ENCODE measurements at places on chromosomes 13 and 19. TPM values are rescaled to one million over a fixed set of nuclear protein-coding genes. Genes with fewer than 3 reads are reported as not detected.

Gene HSH2D
- total RNA-seq, result not detected

Gene TINCR
- not detected for total RNA-seq

Gene POSTN
- total RNA-seq, result 176 TPM

Gene SHC2
- total RNA-seq, result 1.0 TPM

Gene C19orf73
- 0.99 TPM for total RNA-seq

Gene NLRP9
- not detected for total RNA-seq

Gene COMP
- 0.15 TPM for total RNA-seq

Gene SHISA7
- not detected for total RNA-seq

Gene ZNF729
- total RNA-seq, result not detected

Gene CCL25
- not detected for total RNA-seq

Gene ZNF560
- total RNA-seq, result 2.2 TPM

Gene ICAM4
- 1.2 TPM for total RNA-seq

Gene SLC10A2
- total RNA-seq, result not detected

Gene CRYL1
- total RNA-seq, result 27.6 TPM

Gene ZNF345
- total RNA-seq, result 2.8 TPM

Gene KPTN
- total RNA-seq, result 5.4 TPM

Gene ATCAY
- total RNA-seq, result not detected

Gene LRG1
- not detected for total RNA-seq

Gene KL
- total RNA-seq, result 0.15 TPM

Gene CYP2A6
- not detected for total RNA-seq

Gene ZNF283
- total RNA-seq, result 12.6 TPM

Gene NLRP11
- not detected for total RNA-seq

Gene PLEKHA4
- total RNA-seq, result 33.5 TPM

Gene CGB8
- not detected for total RNA-seq

Gene CYP4F2
- not detected for total RNA-seq

Gene NALCN
- 1.8 TPM for total RNA-seq

Gene DLL3
- 0.33 TPM for total RNA-seq

Gene SERP2
- 8.3 TPM for total RNA-seq

Gene SKA3
- total RNA-seq, result 8.1 TPM

Gene PTH2
- not detected for total RNA-seq

Gene KASH5
- total RNA-seq, result not detected

Gene GGN
- 0.29 TPM for total RNA-seq

Gene PPM1N
- total RNA-seq, result 3.3 TPM

Gene RNF225
- 0.66 TPM for total RNA-seq
